ENCODE measurements at places on chromosomes 1 and 21.

GRCh38 chr1:169003864-169004516 lies 102.5 kb upstream of the ATP1B1 start:
- no peak for DNase-seq

DNA sequence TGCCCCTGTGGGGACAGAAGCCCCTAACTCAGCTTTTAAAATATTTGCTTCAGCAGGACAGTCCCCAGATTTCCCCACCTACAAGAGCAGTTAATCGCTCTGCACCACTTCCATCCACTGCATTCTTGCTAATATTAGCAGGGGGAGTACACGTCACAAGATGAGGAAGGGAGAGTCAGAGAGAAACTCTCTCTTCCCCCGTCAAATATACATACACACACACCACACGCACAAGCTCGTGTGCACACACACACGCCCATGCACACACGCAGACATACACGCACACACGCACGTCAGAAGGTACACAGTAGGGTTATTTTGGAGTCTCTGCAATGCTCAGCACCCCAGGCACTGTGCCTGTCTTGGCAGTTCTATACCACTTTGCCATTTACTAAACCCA lies 2.1 kb downstream of the CLCA1 start:
- no peak for DNase-seq

DNA sequence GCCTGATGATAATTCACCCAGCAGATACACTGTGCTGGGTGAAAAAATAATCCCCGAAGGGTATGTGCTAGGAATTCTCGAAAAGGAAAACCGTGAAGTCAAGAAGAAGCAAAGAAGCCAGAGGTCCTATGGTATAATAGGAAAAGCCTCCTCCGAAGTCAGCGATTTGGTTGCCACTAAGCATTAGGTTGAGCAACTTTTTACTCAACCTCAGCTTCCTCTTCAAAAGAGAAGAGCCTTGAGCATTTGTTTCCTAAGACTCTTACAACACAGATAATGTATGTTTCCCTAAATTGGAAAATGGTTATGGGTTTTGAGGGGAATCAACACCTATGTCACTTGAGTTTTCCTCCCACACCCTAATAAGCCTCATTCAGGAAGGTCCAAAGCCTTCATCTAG lies 21.3 kb upstream of the MNDA start:
- no peak for DNase-seq

- no peak for DNase-seq
Observed at GRCh38 chr1:41333146-41333784, 28.0 kb upstream of the FOXO6 start.

GRCh38 chr1:101382135-101382534 lies 145.3 kb downstream of the S1PR1 start:
- no peak for DNase-seq

DNA sequence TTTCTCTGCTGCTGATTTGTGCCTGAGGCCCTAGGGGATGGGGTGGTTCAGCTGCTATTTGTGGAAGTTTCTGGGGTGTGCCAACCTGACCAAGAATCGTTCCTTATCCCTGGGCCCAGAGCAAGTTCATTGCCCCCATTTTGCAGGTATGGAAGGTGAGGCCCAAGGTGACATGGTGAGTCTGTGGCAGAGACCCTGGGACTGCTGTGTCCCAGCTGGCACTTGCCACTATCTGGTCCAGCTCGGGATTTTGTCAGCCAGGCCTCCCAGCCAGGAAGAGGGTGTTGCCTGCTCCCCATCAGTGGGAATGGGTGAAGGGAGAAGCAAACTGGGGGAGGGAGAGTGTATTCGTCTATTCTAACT lies 18.9 kb upstream of the LRP8 start:
- DNase-seq = no peak

- DNase-seq = no peak
Observed at GRCh38 chr1:18900303-18900841, 2.0 kb downstream of the ALDH4A1 start.

GRCh38 chr21:19523746-19524145 lies 1120.2 kb upstream of the TMPRSS15 start:
- no peak for DNase-seq

DNA sequence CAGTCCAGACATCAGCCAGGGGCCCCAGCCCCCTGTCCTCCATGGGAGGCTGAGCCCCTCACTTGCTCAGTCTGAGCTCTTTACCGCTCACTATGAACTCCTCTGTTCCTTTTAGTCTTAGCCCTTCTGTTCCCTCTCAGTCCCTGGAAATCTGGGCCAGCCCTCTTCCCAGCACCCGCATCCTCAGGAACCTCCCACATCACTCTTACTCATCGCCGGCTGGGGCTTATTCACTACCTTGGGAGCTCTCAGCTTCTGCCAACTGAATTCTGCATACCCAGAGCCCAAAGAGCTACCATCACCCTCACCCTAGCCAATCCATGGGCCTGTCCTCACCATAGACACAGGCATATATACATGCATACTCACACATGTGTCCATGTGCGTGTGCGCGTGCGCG lies 11.5 kb downstream of the KNCN start:
- DNase-seq = no peak

- no peak for DNase-seq
Observed at GRCh38 chr1:234315091-234315541, 58.1 kb upstream of the COA6 start.

All from effector CD8-positive, alpha-beta T cell (primary cell).